NCI-H774 (cell line): ENCODE measurements at places on chromosomes 5 and 9.
A peak's percentile ranks its signal among the peaks of the same experiment; 100 is the strongest.

GRCh38 chr5:73637565-73637964 is 11.6 kb downstream of the ARHGEF28 start:
- no peak for DNase-seq

GRCh38 chr9:109751253-109751652 is 28.7 kb upstream of the PALM2AKAP2 start:
- DNase-seq, result no peak

GRCh38 chr9:14671377-14671776 is 21.9 kb downstream of the ZDHHC21 start:
- DNase-seq, result no peak

GRCh38 chr9:4734150-4734549 is 6.9 kb downstream of the AK3 start:
- no peak for DNase-seq

- no peak for DNase-seq
Observed at GRCh38 chr5:180046656-180047055, 24.9 kb downstream of the RNF130 start.

GRCh38 chr9:133075925-133076630 is 14.3 kb downstream of the CEL start:
- no peak for DNase-seq

GRCh38 chr9:27118916-27119315 is 9.9 kb downstream of the TEK start:
- DNase-seq, result no peak

DNA sequence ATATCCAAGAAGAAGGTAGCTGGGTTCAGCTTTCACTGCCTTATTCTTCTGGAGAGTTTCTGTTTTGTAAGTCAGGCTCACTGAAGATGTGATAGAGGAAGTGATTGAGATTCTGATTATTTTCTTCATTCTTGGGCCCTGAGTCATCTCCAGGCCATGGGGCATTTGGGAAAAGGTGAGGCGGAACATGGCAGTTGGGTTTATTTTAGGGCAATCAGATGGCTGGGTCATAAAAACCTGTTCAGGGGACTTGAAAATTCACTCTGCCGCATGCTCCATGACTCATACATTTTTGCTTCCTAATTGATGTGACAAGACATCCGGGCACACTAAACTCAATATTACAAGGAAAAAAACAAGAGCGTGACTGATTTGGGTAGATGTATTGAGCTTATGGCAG is 265.7 kb upstream of the KLF4 start:
- no peak for DNase-seq

GRCh38 chr5:59117320-59117719 is 534.4 kb downstream of the RAB3C start:
- no peak for DNase-seq

DNA sequence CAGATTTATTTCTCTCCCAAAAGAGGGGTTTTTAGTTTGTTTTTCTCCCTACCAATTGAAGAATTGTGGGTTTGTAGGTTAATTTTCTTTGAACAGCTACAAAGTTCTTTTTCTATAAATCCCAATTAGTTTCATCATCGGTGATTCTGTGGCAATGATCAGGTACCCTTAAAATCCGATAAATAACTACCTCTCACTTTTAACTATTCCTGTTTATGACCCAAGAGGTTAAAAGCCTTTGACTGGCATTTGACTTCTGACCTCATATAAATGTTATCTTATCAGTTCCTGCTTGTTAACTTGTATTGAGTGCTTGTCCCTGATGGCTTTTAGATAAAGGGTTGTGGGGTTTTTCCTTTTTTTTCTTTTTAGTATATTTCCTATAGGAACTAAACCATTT is 124.4 kb upstream of the TMEM161B start:
- DNase-seq, result no peak

DNA sequence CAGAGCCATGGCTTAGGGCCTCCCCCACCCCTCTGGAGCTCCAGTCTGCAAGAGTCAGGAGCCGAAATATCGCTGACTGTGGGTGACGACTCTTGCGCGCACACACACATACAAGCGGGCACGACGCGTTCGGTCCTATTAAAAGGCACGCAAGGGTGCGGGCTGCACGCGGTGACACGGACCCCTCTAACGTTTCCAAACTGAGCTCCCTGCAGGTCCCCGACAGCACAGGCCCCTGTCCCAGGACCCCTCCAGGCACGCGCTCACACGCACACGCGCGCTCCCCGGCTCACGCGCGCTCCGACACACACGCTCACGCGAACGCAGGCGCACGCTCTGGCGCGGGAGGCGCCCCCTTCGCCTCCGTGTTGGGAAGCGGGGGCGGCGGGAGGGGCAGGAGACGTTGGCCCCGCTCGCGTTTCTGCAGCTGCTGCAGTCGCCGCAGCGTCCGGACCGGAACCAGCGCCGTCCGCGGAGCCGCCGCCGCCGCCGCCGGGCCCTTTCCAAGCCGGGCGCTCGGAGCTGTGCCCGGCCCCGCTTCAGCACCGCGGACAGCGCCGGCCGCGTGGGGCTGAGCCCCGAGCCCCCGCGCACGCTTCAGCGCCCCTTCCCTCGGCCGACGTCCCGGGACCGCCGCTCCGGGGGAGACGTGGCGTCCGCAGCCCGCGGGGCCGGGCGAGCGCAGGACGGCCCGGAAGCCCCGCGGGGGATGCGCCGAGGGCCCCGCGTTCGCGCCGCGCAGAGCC is at the start of gene GRIN1:
GRIN1 (plus strand) TSS at position 433 of the 746 bp plus-strand sequence. CDS start 333 bp downstream, outside the sequence.
- DNase-seq, result no peak

DNA sequence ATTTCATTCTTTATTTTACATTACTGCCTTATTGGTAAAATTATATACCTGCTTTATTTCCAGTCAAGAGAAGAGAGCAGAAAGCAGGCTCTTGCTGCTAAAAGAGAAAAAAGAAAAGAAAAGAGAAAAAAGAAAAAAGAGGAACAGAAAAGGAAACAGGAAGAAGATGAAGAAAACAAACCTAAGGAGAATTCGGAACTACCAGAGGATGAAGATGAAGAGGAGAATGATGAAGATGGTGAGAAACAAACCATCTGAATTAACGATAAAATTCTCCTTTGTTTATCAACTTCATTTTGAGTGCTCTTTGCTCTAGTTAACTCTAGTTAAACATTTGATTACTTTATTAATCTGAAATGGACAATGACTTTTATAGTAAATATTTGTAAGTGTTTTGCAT is 23.5 kb upstream of the EIF4EBP3 start:
- DNase-seq, result no peak

DNA sequence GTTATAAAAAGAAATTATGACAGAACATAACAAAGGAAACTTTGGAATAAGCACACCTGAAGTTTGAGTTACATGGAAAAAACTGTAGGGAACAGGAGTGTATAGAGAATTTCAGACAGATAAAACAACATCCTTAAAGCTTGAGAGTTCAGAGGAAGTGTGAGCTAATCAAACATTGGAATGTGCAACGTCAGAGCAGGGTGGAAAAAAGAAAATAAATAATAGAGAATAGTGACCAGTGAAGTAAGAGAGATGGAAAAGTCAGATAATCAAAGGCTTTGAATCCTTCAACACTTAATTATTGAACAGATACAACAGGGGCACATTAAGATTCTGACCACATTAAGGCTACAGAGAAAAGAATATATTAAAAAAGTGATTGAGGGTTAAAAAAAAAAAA is 128.5 kb upstream of the CDH10 start:
- no peak for DNase-seq

- no peak for DNase-seq
Observed at GRCh38 chr9:103458826-103459225, 463.7 kb downstream of the CYLC2 start.

DNA sequence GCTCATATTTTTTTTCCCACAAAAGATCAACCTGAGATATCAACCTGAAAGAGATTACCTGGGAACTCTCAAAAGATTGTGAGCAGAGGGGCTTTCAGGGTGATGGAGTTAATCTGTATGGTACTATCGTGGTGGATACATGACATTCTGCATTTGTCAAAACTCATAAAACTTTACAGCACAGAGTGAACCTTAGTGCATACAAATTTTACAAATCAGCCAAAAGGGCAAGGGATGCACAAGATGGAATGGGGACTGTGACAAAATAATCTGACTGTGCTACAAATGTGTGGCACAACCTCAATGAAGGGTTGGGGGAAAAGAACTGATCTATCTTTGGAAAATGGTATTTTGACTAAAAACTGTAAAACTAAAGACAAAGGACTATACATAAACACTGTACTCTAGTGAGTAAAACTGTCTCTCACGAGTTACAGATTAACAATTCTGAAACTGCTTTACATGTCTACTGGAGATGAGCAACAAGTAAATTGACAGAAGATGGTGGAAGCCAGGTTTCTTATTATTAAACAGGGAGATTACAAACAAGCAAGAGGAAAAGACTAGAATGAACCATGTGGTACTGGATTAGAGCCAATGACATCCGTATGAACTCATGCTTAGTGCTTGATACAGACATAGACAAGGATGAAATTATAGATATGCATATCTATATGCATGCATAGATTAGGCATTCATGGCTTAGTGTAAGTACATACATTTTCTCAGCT is 24.8 kb upstream of the RLN1 start:
- DNase-seq, result no peak

DNA sequence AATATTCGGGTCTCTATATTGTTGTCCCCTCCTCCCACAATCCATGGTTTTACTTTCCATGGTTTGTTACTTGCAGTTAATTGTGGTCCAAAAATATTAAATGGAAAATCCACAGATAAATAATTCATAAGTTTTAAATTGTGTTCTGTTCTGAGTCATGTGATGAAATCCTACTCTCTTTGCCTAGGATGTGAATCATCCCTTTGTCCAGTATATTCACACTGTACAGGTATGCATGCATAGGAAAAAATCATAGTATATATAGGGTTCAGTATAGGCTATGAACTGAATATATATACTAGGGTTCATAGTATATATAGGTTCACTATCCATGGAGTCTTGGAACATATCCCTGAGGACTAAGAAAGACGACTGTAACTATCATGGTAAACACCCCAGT is 19.6 kb downstream of the INSYN2B start:
- DNase-seq, result no peak

- no peak for DNase-seq
Observed at GRCh38 chr5:37603072-37603471, 224.0 kb downstream of the WDR70 start.

GRCh38 chr9:136203408-136204144 is 1.4 kb downstream of the LHX3 start:
- no peak for DNase-seq

DNA sequence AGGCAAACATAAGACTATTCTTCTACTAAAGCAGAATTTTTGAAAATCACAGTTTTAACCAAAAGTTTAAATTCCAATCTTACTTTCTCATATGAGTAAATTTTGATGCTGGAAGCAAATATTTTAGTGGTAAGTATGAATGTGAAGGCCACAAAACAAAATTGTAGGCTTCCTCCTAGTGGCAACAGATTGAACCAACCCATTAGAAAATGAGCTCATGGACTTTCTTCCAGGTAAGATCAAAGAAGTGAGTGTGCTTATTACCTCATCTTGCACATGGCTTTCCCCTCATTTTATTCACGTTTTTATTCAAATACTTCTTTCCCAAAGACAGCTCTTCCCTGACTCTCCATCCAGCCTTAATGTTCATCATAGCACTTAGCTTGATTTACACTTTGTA is 16.5 kb upstream of the RLN2 start:
- no peak for DNase-seq

DNA sequence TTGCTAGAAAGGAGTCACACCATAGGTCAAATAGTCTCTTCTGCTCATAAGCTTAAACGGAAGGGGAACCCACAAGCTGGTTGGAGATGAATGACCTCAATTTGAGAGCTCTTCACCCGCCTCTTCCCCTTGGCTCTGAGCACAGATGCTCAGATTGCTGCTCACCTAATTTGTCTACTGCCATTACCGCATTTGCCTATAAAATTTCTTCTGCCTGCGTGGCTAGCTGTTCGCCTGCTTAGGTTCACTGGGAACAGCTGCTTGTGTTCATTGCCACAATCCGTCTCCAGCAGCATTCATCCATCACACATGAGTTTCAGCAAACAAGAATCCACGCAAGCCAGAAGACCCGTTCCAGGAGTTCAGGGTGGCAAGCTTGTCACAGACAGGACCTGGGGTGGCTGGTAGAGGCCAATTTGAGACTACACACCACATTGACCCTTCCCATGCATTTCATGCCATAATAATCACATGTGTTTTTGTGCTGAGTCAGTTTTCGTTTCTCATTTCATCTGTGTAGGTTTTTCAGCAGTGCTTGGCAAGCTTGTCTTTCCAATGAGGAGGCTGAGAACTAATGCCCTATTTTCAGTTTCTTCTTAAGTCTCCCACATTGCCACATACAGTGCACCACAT is 50.2 kb upstream of the DNAH5 start:
- DNase-seq, result no peak

DNA sequence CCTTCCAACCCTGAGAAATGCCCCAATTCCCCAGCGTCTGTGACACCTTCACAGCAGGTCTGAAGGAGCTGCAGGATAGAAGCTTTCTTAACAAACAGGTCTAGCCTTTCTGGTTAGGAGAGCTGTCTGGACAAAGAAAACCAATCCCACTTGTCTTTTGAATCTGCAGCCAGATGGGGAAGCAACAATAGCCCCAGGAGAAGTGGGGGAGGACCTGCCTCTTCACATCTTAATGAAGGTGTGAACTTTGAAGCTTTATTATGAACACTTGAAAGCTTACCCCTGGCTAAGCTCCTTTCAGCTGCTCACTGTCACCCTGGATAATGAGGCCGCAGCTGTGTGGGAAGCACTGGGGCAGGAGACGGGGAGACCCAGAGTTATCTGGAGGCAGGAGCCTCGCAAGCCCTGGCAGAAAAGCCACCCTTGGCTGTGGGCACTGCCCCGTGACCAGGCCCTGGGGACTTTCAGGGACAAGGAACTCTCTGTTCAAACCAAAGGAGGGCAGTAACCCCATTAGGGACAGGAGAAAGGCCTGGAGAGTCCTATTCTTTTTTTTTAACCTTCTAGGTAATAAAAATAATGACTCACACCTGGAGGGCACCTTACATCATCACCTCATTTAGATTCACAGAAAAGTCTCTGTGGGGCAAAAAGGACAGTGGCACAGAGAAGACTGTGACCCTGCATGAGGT is 151.8 kb upstream of the RAD23B start:
- DNase-seq, result peak; percentile 19
